Glutamatergic neuron (in vitro differentiated cells): ENCODE measurements at places on chromosomes 12 and 14. TPM values are rescaled to one million over a fixed set of nuclear protein-coding genes. Genes with fewer than 3 reads are reported as not detected.

GRCh38 chr12:32789446-32789845 lies 33.7 kb upstream of the YARS2 start:
- no peak for DNase-seq

DNA sequence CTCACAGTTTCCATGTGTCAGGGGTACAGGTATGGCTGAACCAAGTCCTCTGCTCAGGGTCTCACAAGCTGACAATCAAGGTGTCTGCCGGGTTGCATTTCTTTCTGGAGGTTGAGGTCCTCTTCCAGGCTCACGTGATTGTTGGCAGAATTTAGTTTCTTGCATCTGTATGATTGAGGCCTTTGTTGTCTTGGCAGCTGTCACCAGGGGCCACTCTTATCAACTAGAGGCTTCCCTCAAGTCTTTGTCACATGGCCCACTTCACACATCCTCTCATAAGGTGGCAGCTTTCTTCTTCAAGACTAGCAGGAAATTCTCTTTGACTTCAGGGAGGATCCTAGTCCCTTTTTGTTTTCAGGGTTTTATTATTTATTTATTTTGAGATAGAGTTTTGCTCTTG lies 46.0 kb upstream of the FOS start:
- DNase-seq, result no peak

The NANOG gene
- 1.3 TPM for total RNA-seq

The DPPA3 gene
- not detected for total RNA-seq

The TEDC1 gene
- total RNA-seq, result 13.8 TPM

The SLC5A8 gene
- not detected for total RNA-seq

The RNASE1 gene
- not detected for total RNA-seq

- DNase-seq, result no peak
Observed at GRCh38 chr12:66915306-66915904, 236.5 kb upstream of the GRIP1 start.

The OR6C4 gene
- total RNA-seq, result not detected
